ENCODE measurements at places on chromosomes 5 and 9. TPM values are rescaled to one million over a fixed set of nuclear protein-coding genes. Genes with fewer than 3 reads are reported as not detected.

SAPCD2 gene
- total RNA-seq, result 15.4 TPM

PRDM9 gene
- total RNA-seq, result not detected

LPAR1 gene
- not detected for total RNA-seq

SHROOM1 gene
- 1.8 TPM for total RNA-seq

GCNT1 gene
- 4.3 TPM for total RNA-seq

NR5A1 gene
- not detected for total RNA-seq

ZNF79 gene
- total RNA-seq, result 8.6 TPM

FKTN gene
- total RNA-seq, result 15.8 TPM

MARCHF11 gene
- total RNA-seq, result not detected

KCNV2 gene
- total RNA-seq, result not detected

Data from activated naive CD8-positive, alpha-beta T cell treated with anti-CD3 and anti-CD28 coated beads for 36 hours (primary cell).